T-helper 2 cell treated with Interferon-gamma antibody and Interleukin-4, amounts not matched to agents 5 μg/mL and 100 μg/mL, for 36 hours (primary cell): ENCODE measurements at places on chromosomes 7 and 10.

- no peak for DNase-seq
Observed at GRCh38 chr7:24119852-24120251, 164.1 kb upstream of the NPY start.

DNA sequence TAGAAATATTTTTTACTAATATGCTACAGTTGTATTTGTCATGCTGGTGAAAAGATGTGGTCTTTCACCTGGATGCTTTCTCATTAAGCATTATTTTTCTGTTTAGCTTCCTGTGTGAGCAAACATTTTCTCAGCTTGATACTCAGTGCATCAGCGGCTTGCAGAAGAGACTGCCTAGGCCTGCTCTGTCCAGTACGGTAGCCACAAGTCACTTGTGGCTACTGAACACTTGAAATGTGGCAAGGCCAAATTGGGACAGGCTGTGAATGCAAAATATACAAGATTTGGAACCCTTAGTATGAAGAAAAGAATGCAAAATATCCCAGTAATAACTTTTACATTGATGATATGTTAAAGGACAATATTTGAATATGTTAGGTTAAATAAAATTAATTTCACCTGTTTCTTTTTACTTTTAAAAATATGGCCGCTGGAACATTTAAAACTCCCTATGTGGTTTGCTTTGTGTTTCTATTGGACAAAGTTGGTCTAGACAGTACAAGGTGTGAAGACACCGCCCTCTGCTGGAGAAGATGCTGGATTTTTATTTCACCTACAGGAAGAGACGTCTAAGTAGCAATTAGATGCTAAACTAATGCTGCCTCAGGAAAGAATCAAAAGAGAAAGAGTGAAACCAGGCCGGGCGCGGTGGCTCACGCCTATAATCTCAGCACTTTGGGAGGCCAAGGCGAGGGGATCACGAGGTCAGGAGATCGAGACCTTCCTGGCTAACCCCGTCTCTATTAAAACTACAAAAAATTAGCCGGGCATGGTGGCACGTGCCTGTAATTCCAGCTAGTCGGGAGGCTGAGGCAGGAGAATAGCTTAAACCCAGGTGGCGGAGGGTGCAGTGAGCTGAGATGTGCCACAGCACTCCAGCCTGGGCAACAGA is 5.3 kb downstream of the SRGN start:
- DNase-seq: peak; percentile 73

- no peak for DNase-seq
Observed at GRCh38 chr7:13725591-13725990, 263.9 kb downstream of the ETV1 start.

- DNase-seq: peak; percentile 80
Observed at GRCh38 chr7:100675581-100676350, 2.2 kb downstream of the GNB2 start.

- DNase-seq: no peak
Observed at GRCh38 chr7:33909755-33910154, 4.4 kb downstream of the BMPER start.

DNA sequence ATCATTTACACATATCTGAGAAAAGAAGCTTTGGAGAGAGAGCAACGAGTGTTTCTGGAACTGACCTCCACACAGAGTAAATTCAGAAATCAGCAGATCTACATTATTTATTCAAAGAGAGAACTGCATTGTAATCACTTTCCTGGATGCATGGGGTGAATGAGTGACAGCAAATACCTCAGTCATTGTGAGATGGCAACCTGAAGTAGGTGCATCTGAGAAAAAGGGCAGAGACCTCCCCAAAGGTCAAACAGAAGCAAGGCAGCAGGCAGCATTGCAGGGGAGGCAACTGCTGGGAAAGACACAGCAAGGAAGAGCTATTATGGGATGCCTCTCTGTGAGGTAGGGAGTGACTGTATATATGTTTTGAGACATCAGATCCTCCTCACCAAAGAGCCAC is 26.5 kb upstream of the SMIM30 start:
- DNase-seq: no peak

DNA sequence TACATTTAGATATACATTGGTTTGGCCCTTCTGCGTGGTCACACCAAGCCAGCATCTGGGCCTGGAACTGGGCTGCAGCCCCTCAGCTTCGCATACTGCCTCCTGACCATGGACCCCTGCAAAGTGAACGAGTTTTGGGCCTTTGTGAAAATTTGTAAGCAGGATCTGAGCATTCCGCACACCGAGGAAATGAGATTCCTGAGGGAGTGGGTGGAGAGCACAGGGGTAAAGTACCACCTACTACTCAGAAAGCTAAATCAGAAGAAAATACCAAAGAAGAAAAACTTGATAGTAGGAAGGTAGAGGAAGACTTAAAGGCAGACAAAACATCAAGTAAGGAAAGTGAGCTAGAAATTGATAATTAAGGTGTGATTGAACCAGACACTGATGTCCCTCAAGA is 22.5 kb upstream of the NT5C2 start:
- DNase-seq: no peak

DNA sequence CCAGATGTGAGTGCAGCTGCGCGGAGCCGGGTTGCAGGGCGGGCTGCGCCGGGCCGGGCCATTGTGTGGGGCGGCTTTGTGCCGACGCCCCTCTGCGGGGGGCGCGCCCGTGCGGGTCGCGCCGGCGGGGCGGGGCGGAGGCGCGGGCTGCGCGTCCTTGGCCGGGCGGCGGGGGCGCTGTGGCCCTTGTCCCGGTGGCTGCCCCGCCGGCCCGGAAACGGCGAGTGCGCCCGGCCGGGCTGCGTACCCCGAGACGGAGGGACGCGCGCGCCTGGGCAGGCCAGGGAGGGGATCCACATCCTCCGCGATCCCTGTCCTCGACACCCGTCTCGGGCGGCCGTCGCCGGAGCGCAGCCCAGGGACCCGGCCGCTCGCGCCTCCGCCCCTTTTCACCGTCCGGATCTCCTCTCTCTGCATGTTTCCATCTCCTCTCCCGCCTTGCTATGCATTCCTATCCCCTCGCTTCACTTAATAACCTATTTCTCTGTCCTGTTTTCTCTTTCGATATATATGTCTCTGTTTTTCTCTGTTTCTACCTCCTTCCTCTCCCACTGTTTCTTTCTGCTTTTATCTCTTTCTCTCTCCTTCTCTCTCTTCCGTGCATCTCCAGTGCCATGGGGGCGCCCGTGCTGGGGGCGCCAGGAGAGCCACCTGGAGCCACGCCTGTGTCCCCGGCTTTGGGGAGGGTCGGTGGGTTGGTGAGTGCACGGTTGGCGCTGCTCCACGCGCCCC is 765 bp downstream of the PFKFB3 start:
- peak; percentile 71 for DNase-seq

DNA sequence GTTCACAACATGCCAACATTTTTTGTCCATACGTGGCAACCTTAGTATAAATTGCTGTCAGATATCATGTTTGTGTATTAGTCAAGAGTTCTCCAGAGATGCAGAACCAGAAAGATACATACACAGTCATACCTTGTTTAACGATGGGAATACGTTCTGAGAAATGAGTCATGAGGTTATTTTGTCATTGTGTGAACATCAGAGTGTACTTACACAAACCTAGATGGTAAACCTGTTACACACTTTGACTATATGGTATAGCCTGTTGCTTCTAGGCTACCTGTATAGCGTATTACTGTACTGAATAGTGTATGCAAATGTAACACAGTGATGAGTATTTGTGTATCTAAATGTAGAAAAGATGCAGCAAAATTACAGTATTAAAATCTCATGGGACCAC is 22.3 kb downstream of the ZNF518A start:
- no peak for DNase-seq

GRCh38 chr10:104766341-104766740 is 125.3 kb downstream of the SORCS3 start:
- no peak for DNase-seq

DNA sequence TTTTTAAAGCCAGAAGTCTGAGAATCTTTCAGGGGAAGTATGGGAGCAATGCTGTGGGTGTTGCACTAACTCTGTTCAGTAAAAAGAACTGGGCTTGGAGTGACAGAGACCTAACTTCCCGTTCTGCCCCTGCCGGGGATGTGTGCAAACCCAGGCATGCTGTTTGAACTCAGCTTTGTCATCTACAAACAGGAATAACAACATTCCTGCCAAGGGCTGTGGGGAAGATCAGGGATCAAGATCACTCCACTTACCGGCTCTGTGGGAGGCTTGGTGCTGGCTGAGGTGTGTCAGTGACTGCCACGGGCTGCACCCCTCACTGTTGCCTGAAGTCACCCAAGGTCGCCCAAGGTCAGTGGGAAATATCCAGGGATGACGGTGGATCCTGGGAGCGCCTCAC is 23.1 kb upstream of the DRGX start:
- DNase-seq: no peak

- no peak for DNase-seq
Observed at GRCh38 chr7:11341285-11341944, 367.7 kb downstream of the PHF14 start.

DNA sequence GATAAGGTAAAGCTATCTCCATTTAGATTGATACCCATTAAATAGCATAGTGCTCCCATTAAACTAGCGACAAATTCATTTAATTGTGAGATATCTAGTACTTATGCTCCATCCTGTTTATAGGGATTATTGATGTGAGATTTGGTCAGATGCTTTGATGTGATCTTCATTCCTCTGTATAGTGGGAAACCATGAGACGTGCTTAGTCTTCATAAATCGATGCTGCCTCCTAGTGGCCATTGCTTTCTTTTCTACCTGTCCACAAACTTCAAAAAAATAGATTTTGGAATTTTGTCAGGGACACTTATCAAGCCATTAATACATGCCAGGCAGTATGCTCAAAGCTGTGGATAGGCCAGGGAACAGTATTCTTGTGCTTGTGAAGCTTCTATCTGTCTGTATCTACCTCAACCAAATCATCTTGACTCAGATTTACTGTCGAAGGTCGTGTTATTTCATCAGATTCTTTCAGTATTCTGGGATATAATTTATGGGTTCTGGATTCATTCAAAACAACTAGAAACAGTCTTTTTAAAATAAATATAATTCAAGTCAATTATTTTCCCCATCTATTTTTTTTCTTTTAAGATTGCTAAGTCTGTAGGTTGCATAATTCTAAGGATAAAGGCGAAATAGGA is 12.0 kb downstream of the LSM8 start:
- peak; percentile 16 for DNase-seq

GRCh38 chr10:58385784-58386112 is 538 bp downstream of the TFAM start:
- no peak for DNase-seq

GRCh38 chr10:110531687-110532086 is 34.0 kb downstream of the DUSP5 start:
- DNase-seq: no peak

DNA sequence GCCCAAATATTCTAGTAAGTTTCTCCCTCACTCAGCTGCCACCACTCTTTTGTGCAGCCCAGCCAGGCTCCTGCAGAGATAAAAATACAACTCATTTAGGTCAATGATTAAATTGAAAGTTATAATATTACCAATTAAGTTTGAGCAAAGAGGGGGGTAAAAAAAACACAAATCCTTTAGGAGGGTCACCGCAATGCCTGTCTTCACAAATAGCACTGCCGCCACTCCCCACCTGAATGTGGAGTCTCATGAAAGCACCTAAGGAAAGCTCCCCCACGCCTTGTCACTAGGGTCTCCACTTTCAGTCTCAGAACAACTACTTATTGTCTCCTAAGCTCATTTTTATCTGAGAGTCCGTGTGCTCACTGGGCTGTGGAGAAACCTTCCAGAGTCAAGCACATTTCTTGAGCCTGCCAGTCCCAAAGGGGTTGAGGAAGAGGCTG is 148.7 kb downstream of the FGFR2 start:
- DNase-seq: no peak

DNA sequence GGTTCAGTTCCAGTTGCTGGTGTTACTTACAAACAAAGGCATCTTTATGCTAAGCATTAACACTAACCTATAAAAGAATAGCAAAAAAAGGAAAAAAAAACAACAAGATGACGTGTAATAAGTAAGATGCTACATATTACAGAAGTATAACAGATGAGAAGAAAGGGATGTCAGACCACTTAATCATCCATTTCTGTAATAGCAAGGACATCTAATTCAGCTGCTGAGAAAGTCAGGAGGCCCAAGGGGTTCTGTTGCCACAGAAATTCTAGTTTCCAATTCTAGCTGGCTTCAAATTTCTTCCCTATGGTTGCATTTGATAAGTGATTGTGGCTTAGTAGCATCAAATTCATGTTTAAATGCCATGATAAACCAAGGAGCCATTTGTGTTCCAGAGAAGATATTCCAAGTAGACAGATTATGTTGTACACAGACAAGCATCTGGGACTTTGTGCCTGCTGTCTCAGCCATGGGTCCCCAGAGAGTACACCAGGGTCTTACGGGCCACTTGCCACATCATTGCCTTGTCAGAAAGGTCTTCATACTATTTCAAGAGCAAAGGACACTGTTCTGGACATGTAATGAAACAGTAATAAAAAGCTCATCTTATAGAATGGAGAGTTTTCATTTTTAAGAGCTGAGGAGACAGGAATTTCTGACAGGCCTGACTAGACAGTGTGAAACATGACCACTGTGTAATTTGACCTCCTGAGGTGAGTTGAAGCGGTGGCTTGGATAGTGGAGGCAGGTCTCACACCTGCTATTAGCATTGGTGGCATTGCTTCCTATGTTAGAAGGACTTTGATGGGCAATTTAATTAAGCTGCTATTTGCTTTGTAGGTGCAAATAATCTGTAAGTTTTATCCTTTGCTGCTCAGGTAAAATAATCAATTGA is 4.2 kb upstream of the ASB4 start:
- no peak for DNase-seq

- no peak for DNase-seq
Observed at GRCh38 chr7:2411815-2412586, 8.6 kb downstream of the CHST12 start.

GRCh38 chr10:92523639-92524038 is 50.3 kb downstream of the IDE start:
- DNase-seq: no peak

DNA sequence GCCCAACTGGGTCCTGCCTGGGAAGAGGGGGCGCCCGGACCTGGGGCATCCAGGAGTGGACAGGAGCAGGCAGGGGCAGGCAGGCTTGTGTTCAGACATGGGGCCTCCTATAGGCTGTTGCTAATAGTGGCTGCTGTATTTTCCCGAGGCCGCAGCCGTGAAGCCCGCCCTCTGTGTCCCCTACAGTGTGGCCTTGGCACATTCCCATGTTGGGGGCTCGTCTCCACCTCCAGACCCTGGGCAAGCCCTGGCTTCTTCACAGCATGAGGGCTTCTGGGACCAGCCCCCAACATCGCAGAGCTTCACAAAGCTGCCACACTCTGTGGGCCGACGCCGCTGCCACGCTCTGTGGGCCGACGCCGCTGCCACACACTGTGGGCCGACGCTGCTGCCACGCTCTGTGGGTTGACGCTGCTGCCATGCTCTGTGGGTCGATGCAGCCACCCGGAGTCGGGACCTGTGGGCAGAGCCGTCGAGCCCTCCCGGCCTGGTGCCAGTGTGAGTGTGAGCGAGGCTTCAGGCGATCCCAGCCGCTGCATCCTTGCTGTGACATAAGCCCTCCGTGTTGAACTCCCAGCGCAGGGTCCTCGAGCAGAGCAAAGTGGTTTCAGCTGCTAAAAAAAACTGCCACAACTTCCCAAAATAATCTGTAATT is 109.0 kb downstream of the INPP5A start:
- no peak for DNase-seq

GRCh38 chr10:97234400-97234799 is 48.6 kb upstream of the SLIT1 start:
- DNase-seq: no peak

- no peak for DNase-seq
Observed at GRCh38 chr7:105389889-105390288, 1.2 kb upstream of the SRPK2 start.

- DNase-seq: no peak
Observed at GRCh38 chr7:106265133-106265532, 19.6 kb downstream of the NAMPT start.

GRCh38 chr10:115001506-115002381 is 63.7 kb downstream of the TRUB1 start:
- DNase-seq: no peak

- no peak for DNase-seq
Observed at GRCh38 chr10:131445623-131446022, 134.1 kb upstream of the TCERG1L start.
